ENCODE measurements at places on chromosomes 16 and 17. TPM values are rescaled to one million over a fixed set of nuclear protein-coding genes. Genes with fewer than 3 reads are reported as not detected.

KRT27 gene
- total RNA-seq = not detected

MT2A gene
- 2,932 TPM for total RNA-seq

TMIGD1 gene
- not detected for total RNA-seq

KCNAB3 gene
- total RNA-seq = 2.0 TPM

TBC1D3C gene
- not detected for total RNA-seq

SOST gene
- not detected for total RNA-seq
